ENCODE measurements at places on chromosomes 2 and 18.
A peak's percentile ranks its signal among the peaks of the same experiment; 100 is the strongest.

- DNase-seq = no peak
Measured at GRCh38 chr2:233059797-233060500, at the start of gene INPP5D. Gene INPP5D (plus strand): TSS chr2:233060342. CDS start chr2:233060479, 137 bp downstream.

DNA sequence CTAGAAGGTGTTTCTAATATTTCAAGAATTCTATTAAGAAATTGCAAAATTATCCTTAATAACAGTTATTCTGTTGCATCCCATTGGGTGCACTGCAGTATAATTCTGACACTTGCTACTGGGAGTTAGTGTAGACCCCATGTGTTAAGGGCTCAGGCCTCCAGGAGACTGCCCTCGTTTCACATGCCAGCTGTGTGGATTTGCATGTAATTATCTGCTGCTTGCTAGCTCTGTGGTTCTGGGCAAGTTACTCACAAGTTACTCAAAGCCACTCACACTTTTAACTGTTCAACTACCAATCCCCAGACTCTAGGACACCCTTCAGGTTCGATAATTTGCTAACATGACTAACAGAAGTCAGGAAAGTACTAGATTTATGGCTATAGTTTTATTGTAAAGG lies 38.6 kb downstream of the ST6GAL2 start:
- DNase-seq = no peak

DNA sequence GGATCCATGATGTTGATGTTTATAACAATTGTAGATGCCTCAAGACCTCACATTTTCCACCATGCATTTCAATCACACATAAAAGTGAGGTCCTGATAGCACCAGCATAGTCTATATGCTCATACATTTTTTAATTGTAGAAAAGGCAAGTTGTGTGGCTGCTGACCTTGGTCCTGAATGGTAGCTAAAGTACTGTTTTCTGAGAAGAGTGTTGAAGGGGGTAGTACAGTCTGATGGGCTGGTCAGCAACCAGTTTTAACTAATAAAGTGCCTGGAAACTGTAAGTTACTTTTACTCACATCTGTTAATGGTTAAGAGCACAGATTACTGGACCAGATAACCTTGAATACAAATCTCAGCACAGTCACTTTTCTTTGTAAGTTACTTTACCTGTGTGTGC lies 15.9 kb downstream of the ZNF638 start:
- DNase-seq = no peak

- DNase-seq = peak; percentile 89
Measured at GRCh38 chr18:65955747-65956146, 204.9 kb downstream of the CDH7 start.

DNA sequence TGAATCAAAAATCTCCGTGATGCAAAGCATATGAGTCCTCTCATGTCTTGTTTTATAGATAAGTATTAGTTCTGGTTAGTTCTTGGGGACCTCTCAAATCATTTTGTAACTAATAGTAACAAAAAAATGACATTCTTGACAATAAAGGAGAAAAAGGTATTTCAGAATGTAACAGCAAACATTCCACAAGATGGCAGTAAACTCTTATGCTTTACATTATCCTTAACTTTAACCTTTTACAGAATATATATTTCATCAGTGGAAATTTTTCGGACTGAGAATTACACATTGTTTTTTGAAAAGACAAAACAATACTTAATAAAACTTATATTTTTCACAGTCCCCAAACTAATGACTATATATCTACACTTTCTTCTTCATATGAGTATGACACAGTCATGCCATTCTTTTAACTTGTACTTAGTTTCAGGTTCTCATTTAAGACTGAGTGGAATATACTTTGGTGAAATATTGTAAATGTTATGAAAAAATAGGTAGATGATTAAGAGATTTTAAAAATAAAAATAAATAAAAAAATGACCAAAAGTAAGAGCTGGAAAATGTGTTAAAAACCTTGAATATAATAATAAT lies 142.9 kb upstream of the NXPH2 start:
- peak; percentile 57 for DNase-seq

DNA sequence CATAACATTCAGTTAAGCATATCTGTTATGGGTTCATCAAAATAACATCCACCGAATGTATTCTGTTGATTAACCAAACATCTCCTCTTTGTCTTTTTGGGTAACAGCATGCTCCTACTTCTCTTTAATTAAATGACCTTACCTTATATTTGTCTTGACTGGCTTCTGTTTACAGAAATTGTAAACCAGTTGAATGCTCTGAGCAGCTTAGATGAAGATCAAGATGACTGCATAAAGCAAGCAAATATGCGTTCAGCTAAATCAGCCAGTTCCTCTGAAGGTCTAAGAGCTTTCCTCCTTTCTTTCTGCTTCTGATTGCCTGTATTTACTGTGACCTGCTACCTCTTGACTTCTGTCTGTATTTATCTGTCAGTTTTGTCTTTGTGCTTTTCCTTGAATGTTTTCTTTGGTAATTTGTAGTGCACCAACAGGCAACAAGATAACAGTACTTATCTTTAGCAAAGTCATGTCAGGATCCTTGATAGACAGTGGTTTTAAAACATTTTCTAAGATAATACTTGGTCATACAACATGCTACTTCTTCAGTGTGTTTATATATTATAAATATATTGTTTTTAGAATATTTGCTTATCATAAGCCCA lies 152.8 kb downstream of the EHBP1 start:
- DNase-seq = no peak

GRCh38 chr18:70284976-70285620 lies 3.7 kb upstream of the SOCS6 start:
- DNase-seq = no peak

- no peak for DNase-seq
Measured at GRCh38 chr2:42744545-42745082, 19.3 kb downstream of the OXER1 start.

- no peak for DNase-seq
Measured at GRCh38 chr2:3406501-3406900, 27.0 kb downstream of the TRAPPC12 start.
